ENCODE measurements at places on chromosomes 6 and 20. TPM values are rescaled to one million over a fixed set of nuclear protein-coding genes. Genes with fewer than 3 reads are reported as not detected.

DNA sequence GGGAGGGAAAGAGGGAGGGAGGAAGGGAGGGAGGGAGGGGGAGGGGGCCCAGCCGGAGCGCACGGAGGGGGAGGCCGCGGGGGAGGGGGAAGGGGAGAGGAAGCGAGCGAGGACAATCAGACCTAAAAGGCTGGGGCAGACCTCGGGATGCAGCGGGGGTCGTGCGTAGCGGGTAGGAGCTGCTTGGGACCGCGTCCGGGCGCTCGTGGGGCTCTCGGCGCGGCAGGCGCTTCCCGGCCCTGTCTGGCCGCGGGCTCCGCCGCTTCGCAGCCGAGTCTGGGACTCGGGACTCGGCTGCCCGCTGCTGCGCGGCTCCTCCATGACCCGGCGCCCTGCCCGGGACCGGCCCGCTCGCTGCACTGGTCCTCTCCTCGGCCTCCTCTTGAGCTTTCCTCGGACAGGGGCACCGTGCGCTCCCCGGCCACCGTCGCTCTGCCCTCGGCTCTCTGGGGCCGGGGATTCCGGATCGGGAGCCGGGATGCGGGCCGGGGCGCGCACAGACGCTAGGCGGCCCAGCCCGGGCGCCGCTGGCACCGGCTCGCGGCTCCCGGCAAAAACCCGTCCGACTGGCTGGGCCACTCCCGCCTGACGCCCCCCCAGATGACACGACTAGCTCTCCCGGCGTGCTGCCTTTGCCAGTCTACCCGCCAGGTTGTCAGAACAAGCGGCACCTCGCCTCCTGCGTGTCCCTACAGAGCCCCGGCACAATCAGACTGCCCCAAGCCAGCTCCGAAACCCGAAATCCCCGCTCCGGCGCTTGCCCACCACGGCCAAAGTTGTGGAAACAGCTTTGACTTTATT, 2.2 kb downstream of the TFAP2A start:
- no peak overlapping the region for H3K27ac ChIP-seq
- peaks cover 51% of the 10 kb centered on the region for H3K27me3 ChIP-seq
- H3K4me1 ChIP-seq = peaks cover 25% of the 10 kb centered on the region
- H3K36me3 ChIP-seq = no peaks in the 10 kb centered on the region
- DNase-seq = no peak

DNA sequence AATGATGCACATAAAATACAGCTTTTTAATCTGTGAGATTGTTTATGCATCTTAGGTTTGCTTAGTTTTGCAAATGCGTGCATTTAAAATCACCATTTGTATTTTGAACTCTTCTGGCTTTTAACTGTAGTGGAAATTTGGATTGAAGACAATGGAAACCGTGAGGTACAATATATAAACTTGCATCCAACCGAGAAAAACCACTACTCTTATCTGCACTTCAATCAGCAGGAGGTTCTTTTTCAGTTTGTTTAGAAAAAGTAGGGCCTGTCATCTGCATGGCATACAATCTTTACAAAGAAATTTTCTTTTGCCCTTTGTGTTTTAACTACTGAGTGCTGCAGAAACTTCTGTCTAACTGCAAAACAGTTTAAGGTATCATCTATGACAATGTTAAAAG, 132.8 kb downstream of the LAMA2 start:
- no peak for DNase-seq
- no peaks in the 10 kb centered on the region for H3K27me3 ChIP-seq
- no peaks in the 10 kb centered on the region for H3K4me1 ChIP-seq

DNA sequence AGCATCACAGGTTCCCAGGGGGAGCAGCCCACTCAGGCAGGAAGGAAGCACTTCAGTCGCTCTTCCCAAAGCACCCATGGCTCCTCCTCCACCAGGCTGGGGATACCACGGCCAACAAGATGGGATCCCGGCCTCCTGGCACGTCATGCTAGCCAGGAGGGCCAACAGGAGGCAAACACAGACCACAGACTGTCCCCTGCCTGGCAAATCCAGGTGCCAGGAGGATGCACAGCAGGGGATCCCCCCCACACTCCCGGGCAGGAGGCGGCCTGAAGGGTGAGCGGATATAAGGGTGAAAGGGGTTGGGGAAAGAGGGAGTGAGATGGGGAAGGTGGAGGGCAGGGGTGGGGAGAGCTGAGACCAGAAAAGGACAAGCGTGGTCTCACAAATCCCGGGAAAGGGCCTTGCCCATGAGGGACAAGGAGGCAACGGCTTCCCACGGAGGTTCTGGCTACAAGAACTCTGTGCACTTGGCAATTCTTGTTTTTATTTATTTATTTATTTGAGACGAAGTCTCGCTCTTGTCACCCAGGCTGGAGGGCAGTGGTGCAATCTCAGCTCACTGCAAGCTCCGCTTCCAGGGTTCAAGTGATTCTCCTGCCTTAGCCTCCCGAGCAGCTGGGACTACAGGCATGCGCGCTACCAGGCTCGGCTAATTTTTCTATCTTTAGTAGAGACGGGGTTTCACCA, 7.2 kb downstream of the PXDC1 start:
- H3K4me1 ChIP-seq = peaks cover 79% of the 10 kb centered on the region
- H3K4me3 ChIP-seq = peak overlapping the region; percentile 94
- peak overlapping the region; percentile 97 for H3K27ac ChIP-seq

- peak overlapping the region; percentile 18 for H3K27ac ChIP-seq
- H3K4me1 ChIP-seq = peaks cover 14% of the 10 kb centered on the region
- H3K27me3 ChIP-seq = no peaks in the 10 kb centered on the region
- no peak overlapping the region for H3K4me3 ChIP-seq
- DNase-seq = no peak
- H3K36me3 ChIP-seq = no peaks in the 10 kb centered on the region
These were observed 170.1 kb upstream of the PHACTR1 start for GRCh38 chr6:12546410-12547002.

- H3K4me1 ChIP-seq = peaks cover 12% of the 10 kb centered on the region
- H3K27me3 ChIP-seq = peaks cover 24% of the 10 kb centered on the region
- H3K4me3 ChIP-seq = peak overlapping the region; percentile 74
- H3K27ac ChIP-seq = no peak overlapping the region
- H3K36me3 ChIP-seq = no peaks in the 10 kb centered on the region
These were observed 798 bp downstream of the DSP start for GRCh38 chr6:7542065-7542873.

The IMPG1 gene
- total RNA-seq = not detected

Measured in thoracic aorta (tissue), 2 donors.